Activated effector memory CD4-positive, alpha-beta T cell treated with anti-CD3 and anti-CD28 coated beads, Interleukin-2, amount 50 U/mL, for 16 hours (primary cell): ENCODE measurements at places on chromosomes 7 and 10.

GRCh38 chr10:108362961-108363360, 1198.5 kb upstream of the SORCS1 start:
- DNase-seq = no peak

GRCh38 chr10:19713159-19713558, 103.1 kb upstream of the PLXDC2 start:
- DNase-seq = no peak

DNA sequence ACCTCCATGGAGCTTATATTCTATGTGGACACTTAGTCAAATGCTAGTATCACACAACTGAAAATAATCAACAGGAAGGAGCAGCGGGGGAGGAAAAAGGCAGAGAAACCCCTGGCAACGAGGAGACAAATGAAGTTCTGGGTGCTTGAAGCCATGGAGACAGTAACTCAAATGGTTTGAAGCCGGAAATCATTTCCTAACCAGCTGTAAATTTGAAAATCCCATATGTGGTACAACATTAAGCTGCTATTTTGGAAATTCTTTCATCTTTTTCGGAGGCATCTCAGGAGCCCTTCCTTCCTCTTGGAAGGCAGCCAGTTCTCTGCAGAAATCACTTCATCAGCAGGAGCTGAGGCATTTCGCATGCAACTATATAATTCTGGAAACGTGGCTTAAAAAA, 91.4 kb downstream of the PPP1R3C start:
- DNase-seq = no peak

GRCh38 chr10:1657479-1657878, 79.8 kb downstream of the ADARB2 start:
- no peak for DNase-seq

GRCh38 chr10:31215052-31215451, 104.0 kb upstream of the ZEB1 start:
- DNase-seq = no peak
